NCI-H526 (cell line): ENCODE measurements at places on chromosomes 3 and 15.

DNA sequence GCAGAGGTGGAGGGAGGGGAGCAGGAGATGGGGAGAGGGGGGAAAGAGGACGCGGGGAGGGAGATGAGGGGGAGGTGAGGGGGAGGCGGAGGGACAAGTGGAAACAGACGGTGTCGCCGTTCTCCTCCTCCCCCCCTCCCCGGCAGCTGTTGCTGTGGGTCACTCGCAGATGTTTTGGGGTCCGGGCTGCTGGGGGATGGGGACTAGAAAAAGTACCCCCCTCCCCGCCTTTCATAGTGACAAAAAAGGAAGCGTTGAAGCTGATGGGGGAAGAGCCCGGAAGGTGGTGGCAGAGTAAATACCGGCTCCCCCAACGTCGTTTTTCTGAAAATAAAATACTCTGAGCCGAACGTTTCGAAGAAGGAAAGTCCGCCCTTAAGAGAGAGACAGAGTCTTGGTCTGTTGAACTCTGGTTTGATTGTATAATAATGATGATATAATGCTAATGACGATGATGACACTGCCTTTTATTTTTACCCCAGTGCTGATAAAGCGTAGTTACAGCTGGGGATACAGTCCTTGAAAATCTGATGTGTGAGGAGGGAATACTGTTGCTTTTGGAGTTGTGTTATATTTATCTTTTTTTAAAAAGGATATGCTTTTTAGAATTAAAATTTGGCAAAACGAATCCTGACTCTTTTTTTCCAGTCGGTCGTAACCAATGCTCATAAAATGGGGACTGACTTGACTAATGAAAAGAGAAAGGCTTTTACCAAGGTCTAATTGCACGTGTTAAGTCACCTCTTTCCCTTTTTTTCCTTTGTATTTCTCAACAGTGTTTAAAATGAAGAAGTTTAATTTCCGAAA lies 993 bp downstream of the STXBP5L start:
- DNase-seq: no peak

GRCh38 chr3:56915966-56916586 lies 114.3 kb upstream of the ARHGEF3 start:
- DNase-seq: no peak

GRCh38 chr3:120173056-120173675 lies 78.9 kb upstream of the GSK3B start:
- no peak for DNase-seq

GRCh38 chr15:64333516-64333915 lies 22.5 kb downstream of the CSNK1G1 start:
- DNase-seq: no peak

GRCh38 chr3:178690571-178690970 lies 154.3 kb downstream of the KCNMB2 start:
- no peak for DNase-seq

DNA sequence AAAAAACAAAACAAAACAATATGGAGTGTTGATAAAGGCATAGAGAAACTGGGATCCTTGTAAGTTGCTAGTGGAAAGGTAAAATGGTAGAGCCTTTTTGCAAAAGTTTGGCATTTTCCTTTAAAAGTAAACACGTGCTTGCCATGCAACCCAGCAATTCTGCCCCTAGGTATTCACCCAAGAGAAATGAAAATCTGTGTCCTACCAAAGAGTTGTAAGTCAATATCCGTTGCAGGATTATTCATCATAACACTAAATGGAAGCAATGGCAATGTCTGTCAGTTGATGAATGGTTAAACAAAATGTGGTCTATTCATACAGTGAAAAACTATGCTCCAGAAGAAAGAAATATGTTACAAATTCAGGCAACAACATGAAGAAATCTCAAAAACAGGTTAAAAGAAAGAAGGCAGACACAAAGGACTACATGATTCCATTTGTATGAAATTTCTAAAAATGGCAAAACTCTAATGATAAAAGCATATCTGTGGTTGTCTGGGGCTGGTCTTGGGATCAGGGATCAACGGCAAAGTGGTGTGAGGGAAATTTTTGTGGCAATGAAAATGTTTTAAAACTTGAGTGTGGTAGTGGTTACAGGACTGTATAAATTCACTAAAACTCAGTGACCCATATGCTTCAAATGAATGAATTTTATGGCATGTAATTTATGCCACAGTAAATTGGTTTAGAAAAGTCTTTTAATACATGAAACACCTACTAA lies 229.6 kb downstream of the OPA1 start:
- DNase-seq: no peak

- no peak for DNase-seq
Observed at GRCh38 chr15:59686389-59686788, 2.7 kb downstream of the BNIP2 start.

DNA sequence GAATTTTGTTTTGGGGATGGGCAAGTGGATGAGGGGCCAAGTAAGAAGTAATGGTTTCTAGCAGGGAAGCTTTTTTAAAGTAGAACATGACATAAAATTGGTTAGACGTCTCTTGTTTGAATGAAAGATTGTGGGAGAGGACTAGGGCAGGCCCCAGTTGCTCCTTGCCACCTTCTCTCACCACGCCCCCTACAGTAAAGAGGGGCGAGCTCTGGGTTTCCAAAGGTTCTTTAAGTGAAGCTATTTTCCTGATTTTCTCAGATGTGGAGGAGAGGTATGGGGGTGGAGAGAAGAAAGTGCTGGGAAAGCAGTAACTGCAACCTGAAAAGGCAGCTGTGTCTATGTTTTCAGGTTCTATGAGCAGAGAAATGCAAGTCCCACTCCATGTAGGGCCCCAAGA lies 32.6 kb upstream of the SKIL start:
- DNase-seq: no peak

DNA sequence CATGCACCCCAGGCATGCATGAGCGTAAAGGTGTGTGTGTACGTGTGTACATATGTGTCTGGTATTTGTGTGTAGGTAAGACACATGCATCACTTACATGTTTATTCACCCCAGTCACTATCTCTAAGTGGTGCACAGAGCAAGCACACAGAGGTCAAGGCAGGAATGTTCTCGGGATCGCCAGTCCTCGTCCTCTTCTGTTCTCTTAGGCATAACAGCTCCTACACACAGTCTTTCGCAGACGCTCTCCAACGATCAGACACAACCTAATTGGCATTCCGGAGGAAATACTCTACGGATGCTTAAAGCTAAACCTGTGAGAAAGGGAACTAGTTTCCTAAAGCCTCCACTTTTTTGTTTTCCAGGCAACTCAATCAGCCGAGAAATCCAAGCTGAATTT lies 95.9 kb downstream of the ADAMTS17 start:
- DNase-seq: no peak

DNA sequence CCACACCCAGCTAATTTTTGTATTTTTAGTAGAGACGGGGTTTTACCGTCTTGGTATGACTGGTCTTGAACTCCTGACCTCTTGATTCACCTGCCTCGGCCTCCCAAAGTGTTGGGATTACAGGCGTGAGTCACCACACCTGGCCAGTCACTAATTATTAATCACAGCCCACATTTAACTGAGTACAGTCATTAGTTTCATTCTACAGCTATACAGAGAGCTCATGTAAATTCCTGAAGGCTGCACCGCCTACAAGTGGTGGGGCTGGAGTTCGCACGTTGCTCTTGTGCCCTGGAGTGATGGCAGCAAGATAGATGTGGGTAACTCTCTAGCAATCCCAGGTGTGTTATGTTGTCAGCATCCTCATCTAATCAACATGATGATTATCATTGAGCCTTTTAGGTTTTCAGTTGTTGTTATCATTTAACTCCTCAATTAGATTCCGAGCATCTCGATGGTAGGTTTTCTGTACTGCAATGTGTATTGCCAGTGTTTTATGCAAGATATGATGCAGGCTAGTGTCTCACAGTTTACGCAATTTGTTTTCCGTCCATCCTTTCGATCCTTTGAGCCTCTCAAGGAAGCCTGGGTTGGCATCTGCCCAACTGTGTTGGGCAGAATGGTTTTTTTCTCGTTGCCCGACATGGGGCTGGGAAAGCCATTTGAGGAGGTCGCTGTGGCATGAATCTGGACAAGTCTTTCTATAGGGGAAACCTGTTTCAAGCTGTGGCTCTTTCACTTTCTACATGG lies 216.3 kb downstream of the LPP start:
- no peak for DNase-seq

DNA sequence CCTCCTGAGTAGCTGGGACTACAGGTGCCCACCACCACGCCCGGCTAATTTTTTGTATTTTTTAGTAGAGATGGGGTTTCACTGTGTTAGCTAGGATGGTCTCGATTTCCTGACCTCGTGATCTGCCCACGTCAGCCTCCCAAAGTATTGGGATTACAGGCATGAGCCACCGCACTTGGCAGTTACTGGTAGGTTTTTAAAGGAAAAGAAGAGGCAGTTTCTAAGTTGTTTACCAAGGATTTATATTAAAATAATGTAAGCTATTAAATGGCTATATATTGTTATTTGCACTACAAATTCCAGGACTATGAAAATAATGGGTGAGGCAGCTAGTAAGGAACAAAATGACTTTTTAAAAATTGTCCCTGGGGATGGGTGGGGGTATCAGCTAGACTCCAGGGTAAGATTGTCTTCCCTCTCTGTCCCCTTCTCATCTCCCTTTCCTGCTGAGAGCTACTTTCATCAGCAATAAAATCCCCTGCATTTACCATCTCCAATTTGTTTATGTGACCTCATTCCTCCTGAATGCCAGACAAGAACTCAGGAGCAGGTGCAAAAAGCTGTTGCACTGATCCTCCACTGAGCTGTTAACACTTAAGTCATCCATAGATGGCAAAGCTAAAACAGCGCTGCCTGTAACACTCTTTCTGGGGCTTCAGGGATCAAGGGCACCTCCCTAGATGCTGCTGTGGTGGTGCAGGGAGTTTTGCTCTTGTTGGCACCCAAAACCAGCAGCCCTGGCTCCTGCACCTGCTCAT lies 165.2 kb downstream of the ZPLD1 start:
- no peak for DNase-seq

DNA sequence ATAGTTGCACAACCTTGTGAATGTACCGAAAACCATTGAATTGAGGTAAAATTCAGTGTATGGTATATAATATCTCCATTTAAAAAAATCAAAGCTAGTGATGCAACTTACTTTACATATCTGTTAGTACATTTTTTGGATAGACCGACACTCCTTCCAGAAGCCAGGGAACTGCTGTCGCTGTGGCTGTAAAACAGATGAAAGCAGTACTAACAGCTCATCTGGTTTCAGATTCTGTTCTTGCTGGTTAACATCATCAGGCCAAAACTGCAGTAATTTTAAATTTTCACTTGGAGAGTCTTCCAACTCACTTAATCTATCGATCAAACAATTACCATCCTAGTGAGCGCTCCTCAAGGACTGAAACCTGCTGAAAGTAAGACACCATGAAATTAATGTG lies 145.1 kb downstream of the LRRC28 start:
- DNase-seq: no peak

DNA sequence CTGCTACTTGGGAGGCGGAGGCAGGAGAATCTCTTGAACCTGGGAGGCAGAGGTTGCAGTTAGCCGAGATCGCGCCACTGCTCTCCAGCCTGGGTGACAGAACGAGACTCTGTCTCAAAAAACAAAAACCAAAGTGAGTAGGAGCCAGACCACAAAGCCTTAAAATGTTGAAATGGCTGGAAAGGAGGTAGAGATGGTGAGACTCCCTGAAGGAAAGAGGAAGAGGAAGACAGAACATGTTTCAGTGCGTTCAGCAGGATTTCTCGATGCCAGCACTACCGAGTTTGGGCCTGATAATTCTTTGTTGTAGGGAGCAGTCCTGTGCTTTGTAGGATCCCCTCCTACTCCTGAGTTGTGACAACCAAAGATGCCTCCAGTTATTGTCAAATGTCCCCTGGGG lies 189.9 kb downstream of the AKAP13 start:
- DNase-seq: no peak

GRCh38 chr15:41932511-41933289 lies 38.8 kb upstream of the SPTBN5 start:
- no peak for DNase-seq

GRCh38 chr15:79475306-79475705 lies 43.2 kb downstream of the MINAR1 start:
- no peak for DNase-seq

DNA sequence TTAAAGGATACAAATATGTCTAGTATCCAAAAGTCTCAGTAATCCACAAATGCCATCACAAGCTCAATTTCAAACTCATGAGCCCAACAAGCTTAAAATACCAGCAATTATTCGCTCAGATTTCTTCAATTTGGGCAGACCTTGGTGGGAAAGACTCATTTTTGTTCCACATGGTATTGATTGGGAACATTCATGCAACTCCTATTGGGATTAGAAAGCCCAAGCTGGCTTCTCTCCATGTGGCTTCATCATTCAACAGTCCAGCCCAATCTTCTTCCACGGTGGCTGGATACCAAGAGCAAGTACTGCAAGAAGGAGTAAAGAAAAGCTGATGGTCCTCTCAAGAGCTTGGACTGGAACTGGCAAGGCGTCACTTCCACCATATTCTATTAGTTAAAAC lies 66.3 kb downstream of the STRIT1 start:
- no peak for DNase-seq

GRCh38 chr3:113220721-113221120 lies 9.4 kb downstream of the BOC start:
- no peak for DNase-seq

- DNase-seq: no peak
Observed at GRCh38 chr15:66884115-66884622, 181.2 kb upstream of the SMAD3 start.

DNA sequence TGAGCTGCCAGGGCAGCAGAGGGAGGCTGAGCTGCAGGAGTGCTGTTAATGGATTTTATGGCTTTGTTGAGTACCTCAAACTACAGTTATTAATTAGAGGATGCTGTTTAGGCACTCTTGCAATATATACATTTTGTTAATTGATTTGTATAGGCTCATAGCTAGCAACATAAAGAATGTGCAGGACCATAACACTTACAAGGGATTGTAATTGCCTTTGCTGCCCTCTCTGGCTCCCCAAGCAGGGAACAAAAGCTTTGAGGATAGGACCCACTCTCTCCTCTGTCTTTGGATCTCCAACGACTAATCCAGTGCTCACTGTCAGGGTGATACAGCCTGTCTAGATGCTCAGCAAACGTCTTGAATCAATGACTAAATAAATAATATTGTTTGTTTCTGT lies 1.2 kb upstream of the CLSTN2 start:
- DNase-seq: peak; percentile 71

DNA sequence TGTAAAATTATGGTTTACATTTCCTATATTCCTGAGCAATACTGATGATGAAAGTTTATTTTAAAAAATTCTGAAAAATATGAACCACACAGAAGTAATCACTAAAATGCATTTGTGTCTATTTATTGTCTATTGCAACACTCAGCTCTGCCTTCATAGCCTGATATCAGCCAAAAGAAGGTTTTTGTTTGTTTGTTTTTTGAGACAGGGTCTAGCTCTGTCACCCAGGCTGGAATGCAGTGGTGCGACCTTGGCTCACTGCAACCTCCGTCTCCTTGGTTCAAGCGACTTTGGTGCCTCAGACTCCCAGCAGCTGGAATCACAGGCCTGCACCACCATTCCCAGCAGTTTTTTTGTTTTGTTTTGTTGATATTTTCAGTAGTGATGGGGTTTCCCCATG lies 1560.2 kb downstream of the SI start:
- no peak for DNase-seq

DNA sequence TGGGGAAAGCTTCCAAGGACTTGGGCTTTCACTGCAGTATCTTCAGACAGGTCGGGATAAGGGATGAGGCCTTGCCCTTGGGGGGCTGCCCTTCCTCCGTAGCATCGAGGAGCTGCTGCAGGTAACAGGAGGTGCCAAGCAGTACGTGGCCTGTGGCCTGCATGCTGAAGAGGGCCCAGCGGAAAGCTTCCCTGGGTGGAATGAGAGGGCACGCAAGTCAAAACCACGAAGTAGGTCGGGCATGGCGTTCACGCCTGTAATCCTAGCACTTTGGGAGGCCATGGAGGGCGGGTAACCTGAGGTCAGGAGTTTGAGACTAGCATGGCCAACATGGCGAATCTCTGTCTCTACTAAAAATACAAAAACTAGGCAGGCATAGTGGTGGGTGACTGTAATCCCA lies 12.9 kb downstream of the CIDEC start:
- DNase-seq: no peak
